ENCODE measurements at places on chromosomes 3 and 15.
A peak's percentile ranks its signal among the peaks of the same experiment; 100 is the strongest.

DNA sequence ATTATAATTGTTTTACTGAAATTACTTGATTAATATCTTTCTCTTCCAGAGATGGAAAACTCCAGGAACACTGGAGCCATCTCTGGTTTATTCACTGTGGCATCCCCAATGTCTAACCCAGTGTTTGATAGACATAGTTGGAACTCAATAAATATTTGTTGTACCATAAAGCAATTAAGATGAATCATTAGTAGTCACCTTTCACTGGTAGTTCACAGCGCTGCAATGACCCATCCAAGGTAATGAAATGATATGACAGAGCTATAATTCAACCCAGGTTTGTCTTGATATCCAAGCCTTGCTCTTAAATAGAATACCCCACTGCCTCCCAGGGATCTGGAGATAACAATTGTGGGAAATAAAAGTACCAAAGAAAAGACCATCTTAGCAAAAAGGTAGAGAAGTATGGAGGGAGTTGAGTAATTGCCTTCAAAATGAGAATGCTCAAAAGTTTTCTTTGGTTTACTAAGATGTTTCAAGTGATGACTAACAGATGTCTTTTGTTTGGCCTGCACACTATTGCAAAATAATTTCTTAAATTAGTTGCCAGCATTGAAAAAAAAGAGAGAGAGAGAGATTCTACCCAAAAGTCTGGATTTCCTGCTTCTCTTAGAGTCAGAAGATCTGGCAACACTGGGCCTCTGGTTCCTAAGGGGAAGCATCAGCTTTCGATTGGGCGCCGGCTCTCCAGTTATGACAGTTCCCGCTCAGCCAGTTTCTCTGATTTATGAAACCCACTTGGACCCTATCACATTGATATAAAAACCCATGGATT is 348.5 kb downstream of the ERC2 start:
- DNase-seq = no peak

- DNase-seq = no peak
Measured at GRCh38 chr3:71052716-71053115, 530.8 kb downstream of the FOXP1 start.

GRCh38 chr3:157104521-157104920 is 55.4 kb downstream of the CCNL1 start:
- DNase-seq = no peak

GRCh38 chr3:171676601-171677175 is 133.6 kb downstream of the PLD1 start:
- no peak for DNase-seq

- no peak for DNase-seq
Measured at GRCh38 chr3:140274429-140274828, 339.4 kb downstream of the CLSTN2 start.

- DNase-seq = no peak
Measured at GRCh38 chr3:62167566-62168262, 205.6 kb downstream of the FEZF2 start.

GRCh38 chr15:45378149-45378912 is at the start of gene GATM:
TSS of gene GATM (minus strand) at chr15:45378544. CDS start at chr15:45378453, 91 bp downstream.
- DNase-seq = peak; percentile 10

DNA sequence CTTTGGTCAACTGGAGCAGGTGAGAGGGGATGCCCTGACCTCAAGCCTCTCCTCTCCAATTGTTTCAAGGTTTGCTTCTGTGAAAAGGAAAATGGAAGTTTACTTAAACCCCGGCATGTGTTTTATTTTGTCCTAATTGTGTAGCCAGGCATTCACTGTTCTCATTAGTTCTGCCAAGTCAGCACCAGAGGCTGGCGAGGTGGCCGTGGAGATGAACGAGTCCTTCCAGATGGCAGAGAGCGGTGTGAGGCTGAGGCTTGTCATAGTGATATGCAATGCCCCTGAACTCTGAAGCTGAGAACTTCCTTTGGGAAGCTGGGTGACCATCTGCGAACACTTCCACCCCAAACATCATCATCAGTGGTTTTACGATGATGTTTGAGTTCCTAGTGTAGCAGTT is 199.6 kb downstream of the TJP1 start:
- DNase-seq = no peak

GRCh38 chr15:96473556-96473955 is 143.1 kb downstream of the NR2F2 start:
- DNase-seq = no peak

GRCh38 chr15:51492528-51492927 is 130.0 kb downstream of the DMXL2 start:
- no peak for DNase-seq

- no peak for DNase-seq
Measured at GRCh38 chr3:151203051-151203420, at the start of gene GPR171. TSS of gene GPR171 (minus strand) at chr3:151203216. CDS start at chr3:151199386, 3,830 bp downstream.

- DNase-seq = no peak
Measured at GRCh38 chr3:112811131-112811884, 35.4 kb downstream of the CD200R1L start.

- DNase-seq = no peak
Measured at GRCh38 chr3:74436184-74436583, 178.3 kb downstream of the CNTN3 start.

All from NCI-H2029 treated with DMSO at 0.1 percent for 48 hours (cell line).